ENCODE measurements at places on chromosomes 2 and 18. TPM values are rescaled to one million over a fixed set of nuclear protein-coding genes. Genes with fewer than 3 reads are reported as not detected.

- ATAC-seq = no peak
Measured at GRCh38 chr2:9757501-9758264, 85.6 kb upstream of the TAF1B start.

- no peak for ATAC-seq
Measured at GRCh38 chr2:145748927-145749326, 1229.0 kb upstream of the ZEB2 start.

GRCh38 chr2:238593236-238593635 lies 166.5 kb downstream of the ASB1 start:
- ATAC-seq = no peak

The RAB17 gene
- 7.8 TPM for total RNA-seq

DNA sequence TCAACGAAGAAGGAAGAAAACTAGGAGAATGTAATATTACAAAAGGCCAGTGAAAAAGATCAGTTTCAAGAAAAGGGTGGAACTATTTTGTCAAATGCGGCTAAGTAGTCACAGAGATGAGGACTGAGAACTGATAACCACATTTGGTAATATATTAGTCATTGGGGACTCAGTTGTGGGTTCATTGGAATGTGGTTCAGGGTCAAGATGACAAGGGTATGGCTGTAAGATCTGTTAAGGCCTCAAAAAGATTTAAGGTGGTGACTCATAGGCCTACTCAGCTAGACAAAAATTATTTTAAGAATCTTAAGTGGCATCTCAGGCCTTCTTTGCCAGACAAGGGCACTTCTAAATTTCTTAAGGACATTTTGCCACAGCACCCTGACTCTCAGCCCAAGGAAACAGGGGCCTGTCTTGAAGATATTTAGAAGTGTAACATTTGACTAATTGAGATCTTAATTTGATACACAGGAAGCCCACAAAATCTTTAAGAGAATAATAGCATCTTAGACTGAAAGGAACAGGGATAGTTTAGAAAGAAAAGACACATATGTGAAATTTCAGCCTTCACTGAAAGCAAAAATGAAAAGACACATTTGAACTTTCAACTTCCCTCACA lies 81.3 kb downstream of the STRADB start:
- no peak for ATAC-seq

DNA sequence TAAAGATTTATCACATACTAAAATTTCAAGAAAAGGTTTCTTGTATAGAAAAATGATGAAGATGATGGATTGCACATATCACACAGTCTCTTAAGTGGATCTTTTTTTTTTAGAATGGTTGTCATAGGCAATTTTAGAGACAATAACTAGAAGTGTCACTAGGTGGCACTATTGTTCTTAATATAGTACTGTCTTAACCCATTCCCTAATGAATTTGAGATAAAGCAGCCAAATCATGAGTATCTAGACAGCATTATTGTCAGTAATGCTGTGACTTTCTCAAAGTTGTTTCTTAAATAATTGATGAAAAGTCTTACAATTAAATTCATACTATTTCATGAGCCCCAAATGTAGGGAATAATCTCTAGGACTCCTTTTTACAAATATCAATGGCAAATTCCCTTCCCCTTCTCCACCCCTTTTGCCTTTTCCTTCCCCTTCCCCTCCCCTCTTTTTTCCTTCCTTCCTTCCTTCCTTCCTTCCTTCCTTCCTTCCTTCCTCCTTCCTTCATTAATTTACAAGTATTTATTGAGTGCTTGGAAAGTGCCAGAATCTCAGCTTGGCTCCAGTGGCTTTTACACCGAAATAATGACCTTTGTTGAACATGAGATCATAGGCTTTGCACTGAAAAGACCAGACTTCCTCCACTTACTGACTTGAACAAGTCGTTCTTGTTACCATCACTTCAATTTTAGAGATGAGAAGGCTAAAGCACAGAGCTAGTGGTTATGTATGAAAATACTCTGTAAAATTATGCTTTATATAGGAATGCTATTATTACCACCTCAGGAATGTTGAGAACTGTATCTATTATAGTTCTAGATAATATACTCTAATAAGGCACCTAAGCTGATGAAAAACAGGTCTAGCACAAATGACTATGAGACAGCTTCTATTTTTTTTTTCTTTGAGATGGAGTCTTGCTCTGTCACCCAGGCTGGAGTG lies 19.8 kb downstream of the MYL12B start:
- ATAC-seq = peak; percentile 78

The HJURP gene
- 9.4 TPM for total RNA-seq

- no peak for ATAC-seq
Measured at GRCh38 chr2:38771632-38772031, 6.4 kb upstream of the GEMIN6 start.

The LCT gene
- total RNA-seq = not detected

DNA sequence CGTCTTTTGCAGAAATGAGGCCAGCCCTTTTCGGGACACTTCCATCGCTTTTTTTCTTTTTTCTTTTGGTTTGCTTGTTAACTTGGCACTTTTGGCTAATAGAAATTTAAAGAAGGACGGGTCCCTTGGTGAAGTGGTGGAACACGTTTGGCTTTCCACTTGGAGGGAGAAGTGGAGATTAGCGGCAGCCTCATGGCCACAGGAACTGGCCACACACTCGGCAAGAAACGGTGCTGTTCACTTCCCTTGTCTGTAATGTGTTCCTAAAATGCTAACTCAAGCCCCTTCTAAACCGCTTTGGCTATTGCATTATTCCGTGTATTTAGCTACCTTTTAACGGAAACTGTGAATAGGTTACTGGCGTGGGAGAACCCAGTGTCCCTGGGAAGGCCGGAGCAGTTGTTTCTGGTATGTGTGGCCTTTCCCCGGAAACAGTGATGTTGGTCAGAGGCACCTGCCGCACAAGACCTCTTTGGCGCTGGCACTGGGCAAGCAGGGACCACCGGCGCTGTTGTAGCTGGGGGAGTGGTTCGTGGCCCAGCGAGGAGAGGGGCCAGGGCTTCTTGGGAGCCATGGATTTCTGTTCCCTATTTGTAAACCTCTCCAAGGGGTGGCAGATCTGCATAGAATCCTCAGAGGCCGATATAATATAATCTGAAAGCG lies 981 bp downstream of the RAMP1 start:
- no peak for ATAC-seq

The C2orf92 gene
- total RNA-seq = 1.7 TPM

The SCN7A gene
- total RNA-seq = 0.48 TPM

- ATAC-seq = peak; percentile 40
Measured at GRCh38 chr2:113124181-113124961, 3.0 kb upstream of the IL1RN start.

- no peak for ATAC-seq
Measured at GRCh38 chr2:31223026-31223425, 5.7 kb upstream of the CAPN14 start.

- no peak for ATAC-seq
Measured at GRCh38 chr2:83817511-83817910, 641.6 kb downstream of the SUCLG1 start.

- no peak for ATAC-seq
Measured at GRCh38 chr18:72336786-72337185, 207.4 kb downstream of the CBLN2 start.

The DYSF gene
- total RNA-seq = 3.4 TPM

- peak; percentile 53 for ATAC-seq
Measured at GRCh38 chr2:26772064-26773001, 8.2 kb downstream of the SLC35F6 start.

Measured in esophagus mucosa (tissue), 1 donor.